ENCODE measurements at places on chromosomes 1 and 21. TPM values are rescaled to one million over a fixed set of nuclear protein-coding genes. Genes with fewer than 3 reads are reported as not detected.

GRCh38 chr1:204254031-204254661, 40.4 kb upstream of the GOLT1A start:
- DNase-seq = no peak

The L1TD1 gene
- not detected for total RNA-seq

The LRRN2 gene
- total RNA-seq = not detected

The S100A7 gene
- total RNA-seq = not detected

All from OCI-LY7 (cell line).